ENCODE measurements at places on chromosomes 11 and 22.

GRCh38 chr11:80320226-80320625 is 879.4 kb upstream of the TENM4 start:
- DNase-seq: no peak

DNA sequence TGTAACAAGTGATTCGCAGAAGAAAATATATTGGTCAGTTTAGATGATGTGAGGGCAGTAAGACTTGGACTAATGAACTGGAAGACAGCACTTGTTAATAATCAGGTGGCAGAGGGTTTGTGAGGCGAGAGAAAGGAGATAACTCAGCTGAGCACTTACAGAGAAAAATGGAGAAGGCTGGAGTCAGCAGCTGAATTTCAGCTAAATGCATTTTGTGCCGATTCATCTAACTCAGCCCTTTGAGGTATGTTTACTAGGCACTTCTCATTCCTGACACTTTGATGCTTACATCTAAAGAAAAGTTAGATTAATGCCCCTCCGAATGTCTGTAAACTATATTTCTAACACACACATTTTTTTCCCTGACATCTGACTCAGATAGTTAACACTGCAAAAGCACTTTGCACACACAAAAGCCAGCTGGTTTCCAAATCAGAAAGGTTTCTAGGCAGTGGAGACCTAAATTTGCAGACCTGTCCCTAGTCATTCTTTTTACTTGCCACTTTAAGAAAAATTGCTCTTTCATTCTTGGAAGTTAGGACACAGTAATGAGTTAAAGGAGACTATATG is 859.5 kb upstream of the CCDC90B start:
- peak; percentile 3 for DNase-seq

DNA sequence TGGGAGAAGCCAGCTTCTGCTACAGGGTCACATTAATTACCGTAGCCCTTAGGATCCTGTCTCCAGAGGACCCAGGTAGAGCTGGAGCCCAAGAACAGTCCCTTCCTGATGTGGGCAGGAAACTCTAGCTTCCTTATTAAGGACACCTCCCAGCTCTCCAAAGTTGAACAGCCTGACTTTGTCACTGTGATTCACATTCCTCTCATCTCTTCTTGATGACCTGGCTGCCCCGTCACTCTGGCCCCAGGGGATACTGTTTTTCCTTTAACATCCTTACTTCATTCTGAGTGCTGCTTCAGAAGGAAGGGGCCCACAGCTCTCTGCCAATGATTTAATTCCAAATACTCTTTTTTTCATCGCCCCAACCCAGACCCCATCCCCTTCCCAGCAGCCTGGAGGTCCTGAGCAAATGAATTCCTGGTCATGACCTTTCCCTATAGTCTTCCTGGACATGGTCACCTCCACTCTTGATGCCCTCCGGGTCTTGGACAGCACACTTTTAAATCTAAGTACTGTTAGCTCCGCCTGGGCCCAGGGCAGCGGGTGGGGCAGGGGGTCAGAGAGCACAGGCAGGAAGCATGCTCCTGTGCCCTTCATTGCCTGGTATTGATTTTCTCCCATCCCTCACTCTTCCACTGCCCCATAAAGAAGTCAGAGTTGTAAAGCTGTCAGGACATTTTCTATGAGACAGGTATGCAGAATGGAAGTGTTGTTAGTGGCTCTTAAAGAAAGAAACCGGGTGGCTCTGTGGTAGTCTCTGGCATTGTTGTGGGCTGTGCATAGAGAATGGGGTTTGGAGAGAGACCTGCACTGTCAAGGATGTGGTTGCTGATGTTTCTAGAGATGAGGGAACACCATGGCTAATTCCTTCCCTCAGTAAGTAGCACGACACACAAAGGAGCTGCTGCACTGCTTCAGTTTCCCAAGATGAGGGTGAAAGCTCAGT is 22.3 kb upstream of the SPON1 start:
- no peak for DNase-seq

DNA sequence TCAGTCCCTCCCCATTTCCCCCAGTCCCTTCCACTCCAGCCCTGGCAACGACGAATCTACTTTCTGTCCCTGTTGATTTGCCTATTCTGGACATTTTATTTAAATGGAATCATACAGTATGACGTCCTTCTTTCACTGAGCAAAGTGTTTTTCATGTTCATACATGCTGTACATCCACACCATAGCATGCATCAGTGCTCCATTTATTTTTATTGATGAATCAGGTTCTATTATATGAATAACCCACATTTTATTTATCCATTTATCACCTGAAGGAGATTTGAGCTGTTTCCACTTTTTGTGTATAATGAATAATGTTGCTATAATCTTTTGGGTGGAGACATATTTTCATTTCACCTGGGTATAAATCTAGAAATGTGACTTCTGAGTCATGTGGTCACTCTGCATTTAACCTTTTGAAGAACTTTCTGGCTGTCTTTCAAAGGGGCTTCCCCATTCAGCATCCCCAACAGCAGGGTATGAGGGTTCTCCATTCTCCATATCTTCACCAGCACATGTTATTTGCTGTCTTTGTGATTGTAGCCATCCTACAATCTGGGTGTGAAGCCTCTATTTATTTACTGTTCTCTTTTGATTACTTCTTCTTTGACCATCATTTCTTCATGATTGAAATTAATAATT is 531.7 kb downstream of the ETS1 start:
- DNase-seq: no peak

DNA sequence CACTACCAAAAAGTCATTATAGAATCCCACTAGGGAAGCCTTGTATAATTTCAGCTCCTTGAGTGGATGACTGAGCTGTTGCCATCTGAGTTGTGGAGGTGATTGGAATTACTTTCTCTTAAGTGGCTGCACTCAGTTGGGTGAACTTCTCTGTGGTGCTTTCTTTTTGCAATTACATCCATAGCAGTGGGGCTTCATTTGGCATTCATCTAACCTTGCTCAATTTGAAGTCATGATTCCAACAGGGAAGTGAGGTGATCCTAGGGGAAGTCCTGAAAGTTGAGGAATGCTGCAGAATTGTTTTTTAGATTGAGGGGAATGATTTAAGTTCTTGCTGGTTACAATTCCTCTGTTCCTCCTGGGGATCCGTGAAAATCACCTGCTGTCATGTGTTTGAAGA is 39.6 kb downstream of the ARHGAP42 start:
- no peak for DNase-seq

GRCh38 chr11:60378354-60378753 is at the start of gene MS4A7:
Gene MS4A7, plus strand, starts transcription at chr11:60378532. Its CDS starts 4,610 bp downstream, at chr11:60383142.
- DNase-seq: peak; percentile 35

DNA sequence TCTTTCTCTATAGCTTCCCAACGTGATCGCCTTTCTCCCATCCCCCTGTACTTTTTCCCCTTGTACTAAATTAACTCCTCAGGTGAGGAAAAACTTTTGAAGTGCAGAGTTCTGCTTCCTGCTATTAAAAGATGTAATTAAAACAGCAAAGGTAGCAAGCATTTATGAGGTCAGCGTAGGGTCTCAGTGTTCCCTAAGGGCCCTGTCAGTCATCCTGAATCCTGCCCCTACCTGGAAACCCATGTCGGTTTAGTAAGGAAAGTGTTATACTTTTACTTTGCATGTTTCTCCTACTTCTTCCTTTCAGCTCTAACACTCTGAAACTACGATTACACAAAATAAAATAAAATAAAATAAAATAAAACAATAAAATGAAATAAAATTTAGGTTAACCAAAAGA is 1.3 kb upstream of the HBB start:
- DNase-seq: no peak

- DNase-seq: no peak
Observed at GRCh38 chr11:79019277-79019676, 421.6 kb downstream of the TENM4 start.

DNA sequence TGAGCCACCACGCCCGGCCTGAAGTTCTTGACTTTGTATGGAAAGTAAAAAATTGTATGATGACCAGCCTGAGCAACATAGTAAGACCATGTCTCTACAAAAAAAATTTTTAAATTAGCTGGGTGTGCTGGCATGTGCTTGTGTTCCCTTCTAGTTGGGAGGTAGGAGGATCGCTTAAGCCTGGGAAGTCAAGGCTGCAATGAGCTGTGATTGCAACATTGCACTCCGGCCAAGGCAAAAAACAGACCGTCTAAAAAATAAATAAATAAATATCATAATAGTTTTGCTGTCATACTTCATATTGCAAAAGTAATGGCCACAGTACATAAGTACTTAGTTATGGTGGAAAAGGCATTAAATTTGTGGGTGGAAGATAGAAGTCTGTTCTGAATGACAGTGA is 3.4 kb downstream of the AGBL2 start:
- DNase-seq: no peak

- DNase-seq: peak; percentile 84
Observed at GRCh38 chr11:6603287-6604080, at the start of the genes ILK and RRP8. Gene ILK, plus strand, starts transcription at chr11:6603774. Its CDS starts 498 bp downstream, at chr11:6604272. Gene RRP8, minus strand, starts transcription at chr11:6603616. Its CDS starts 114 bp downstream, at chr11:6603502.

DNA sequence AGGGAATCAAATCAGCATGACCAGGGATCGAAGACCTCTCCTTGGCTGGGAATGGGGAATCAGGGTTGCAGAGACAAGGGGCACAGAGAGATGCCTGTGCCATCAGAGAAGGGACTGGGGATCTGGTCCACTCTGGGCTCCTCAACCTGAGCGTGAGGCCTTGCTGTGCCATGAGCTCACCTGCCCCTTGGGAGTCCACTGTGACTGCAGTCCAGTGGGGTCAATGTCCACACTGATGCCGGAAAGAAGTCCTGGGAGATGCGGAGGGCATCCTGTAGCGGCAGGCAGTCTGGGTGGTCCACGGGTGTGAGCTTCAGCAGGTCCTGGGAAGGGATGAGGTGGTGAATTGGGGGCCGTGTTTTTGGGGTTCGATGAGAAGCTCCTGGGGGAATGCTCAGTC is 7.3 kb upstream of the RGL4 start:
- no peak for DNase-seq

DNA sequence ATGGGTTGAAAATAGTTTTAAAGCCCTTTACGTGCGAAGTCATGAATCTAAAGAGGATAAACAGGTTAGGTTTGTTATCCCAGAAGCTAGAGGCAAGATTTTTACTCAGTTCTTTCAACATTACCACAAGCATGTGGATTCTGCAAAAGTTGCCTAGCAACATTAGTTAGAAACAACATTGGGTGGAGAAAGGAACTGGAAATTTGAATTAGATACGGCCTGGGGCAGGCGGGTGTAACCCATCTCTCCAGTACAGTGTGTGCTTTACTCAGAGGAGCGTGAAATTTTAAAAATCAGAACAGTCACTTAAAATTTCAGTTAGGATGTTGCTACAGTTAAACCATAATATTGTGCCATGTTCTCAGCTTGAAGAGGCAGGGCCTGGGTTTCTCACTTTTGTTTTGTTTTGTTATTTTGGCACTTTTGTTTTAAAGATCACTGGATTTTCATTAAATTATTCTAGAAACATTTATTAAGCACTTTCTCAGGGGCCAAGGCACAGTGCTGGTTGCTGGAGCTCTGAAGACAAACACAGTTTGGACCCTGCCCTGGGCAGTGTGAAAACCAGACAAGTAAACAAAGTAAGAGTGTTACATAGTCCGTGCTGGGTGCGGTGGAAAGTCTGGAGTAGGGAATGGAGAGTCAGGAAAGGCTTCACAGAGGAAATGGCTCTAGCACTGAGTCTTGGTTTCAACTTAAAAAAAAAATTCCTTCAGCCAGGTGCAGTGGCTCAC is 4.4 kb upstream of the WEE1 start:
- no peak for DNase-seq

- peak; percentile 50 for DNase-seq
Observed at GRCh38 chr11:127049486-127049885, 48.9 kb upstream of the KIRREL3 start.

DNA sequence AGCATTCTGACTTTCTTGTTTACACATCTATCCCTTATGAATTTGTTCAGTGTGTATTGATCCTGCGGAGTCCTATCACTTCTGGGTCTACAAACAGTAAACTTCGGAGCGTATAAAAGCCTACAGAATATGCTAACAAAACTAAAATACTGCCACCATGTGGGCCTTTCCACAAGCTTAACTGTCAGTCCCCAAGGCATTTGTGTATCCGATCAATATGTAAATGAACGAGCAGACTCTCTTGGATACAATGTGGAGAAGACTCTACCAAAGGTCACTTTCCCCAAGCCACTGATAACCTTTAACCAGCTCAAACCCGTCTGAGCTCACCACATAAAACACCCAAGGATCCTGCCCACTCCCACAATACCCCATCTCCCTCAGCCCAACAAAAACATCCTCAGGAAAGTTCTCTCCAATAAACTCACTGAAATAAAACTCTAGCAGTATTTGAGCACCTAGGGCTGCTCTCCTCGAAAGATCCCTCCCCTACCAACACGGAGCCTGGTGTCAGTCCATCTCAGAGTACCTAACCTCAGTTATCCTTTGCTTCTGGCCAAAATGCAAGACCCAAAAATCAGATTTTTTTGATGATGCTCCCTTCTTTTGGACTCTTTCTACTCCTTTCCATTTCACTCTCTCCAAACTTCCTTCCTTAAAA is 17.8 kb downstream of the ADA2 start:
- DNase-seq: no peak

DNA sequence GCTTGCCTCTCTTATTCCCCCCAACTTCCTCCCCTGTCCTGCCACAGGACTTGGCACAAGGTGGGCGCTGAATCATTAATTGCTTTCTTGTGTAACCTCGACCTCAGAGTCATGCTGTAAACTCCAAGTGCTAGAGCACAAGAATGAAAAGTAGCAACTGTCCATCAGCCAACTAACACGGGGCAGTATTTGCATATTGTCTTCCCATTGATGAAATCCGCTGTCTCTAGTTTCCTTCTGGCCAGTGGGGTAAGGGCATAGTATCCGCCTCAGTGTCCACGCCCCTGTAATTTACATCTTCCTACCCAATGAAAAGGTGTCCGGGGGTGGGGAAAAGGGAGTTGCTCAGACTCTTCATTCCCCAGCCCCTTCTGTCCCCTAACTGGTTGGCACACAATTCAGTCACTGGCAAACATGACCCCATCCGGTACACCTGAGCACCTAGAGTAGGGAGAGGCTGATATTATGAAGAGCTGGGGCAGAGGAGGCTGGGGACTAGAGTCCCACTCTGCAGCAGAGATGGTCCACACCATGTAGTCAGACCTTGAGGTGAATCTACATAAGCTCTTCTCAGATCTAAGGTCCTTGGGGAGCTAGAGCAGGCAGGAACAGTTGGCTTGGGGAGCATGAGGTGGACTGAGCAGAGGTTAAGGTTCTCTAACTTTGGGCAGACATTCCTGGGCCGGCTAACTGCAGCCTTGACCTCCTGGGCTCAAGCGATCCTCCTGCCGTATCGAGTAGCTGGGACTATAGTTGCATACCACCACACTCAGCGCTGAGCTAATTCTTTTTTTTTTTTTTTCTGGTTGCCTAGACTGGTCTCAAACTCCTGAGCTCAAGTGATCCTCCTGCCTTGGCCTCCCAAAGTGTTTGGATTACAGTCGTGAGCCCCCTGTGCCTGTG is 6.8 kb upstream of the GGA1 start:
- DNase-seq: peak; percentile 76

DNA sequence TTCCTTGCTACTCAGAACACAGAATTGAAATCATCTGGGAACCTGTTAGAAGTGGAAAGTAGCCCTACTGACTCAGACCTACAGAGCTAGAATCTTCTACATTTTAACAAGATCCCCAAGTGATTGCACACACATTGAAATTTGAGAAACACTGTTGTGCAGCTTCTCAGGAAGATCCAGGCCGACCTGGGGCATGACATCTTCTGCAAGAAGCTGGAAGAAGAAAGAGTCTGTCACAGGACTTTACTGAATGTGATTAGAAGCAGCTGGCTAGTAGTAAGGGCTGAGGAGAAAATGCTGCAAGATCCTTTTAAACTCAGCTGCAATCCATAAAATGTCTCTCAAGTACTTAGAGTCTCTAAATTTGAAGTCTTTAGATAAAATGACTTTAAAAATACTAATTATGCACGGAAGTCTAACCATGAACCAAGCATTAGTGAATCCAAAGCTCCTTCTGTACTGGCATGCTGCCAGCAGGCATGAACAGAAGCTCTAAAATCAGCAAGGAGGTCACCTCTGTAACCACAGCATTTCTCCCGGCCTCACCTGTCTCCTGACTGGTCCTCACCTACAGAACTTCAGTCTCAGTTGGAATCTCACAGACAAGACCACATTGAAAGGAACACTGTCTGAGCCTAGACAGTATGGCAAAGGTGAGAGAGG is 85.0 kb downstream of the SERGEF start:
- peak; percentile 7 for DNase-seq
